ENCODE measurements at places on chromosomes 5 and 9.

- no peak for DNase-seq
These were observed 19.7 kb downstream of the TLE4 start for GRCh38 chr9:79591458-79591857.

DNA sequence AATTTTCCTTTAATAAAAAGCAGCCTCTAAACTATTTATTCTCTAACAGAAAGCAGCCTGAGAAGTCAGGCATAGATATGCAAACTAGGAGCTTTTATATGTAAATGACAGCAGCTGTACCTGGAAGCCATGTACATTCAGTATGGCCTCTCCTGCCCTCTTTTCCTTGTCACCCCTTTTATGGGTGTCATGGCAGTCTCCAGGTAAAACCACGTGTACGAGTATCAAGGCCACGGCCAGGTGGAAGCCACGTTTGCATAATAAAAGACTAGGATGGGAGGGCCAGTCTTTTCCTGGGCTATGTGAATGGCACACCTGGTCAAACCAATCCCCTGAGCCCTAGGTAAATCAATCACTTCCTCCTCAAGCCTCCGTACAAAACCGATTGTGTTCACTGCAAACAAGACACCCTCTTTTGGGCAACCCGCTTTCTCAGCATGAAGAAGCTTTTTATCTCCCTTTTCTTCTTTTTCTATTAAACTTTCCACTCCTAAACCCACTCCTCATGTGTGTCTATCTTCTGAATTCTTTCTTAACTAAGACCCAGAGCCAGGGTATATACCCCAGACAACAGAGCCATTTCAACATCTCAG lies 419.5 kb upstream of the CTNND2 start:
- DNase-seq = no peak

DNA sequence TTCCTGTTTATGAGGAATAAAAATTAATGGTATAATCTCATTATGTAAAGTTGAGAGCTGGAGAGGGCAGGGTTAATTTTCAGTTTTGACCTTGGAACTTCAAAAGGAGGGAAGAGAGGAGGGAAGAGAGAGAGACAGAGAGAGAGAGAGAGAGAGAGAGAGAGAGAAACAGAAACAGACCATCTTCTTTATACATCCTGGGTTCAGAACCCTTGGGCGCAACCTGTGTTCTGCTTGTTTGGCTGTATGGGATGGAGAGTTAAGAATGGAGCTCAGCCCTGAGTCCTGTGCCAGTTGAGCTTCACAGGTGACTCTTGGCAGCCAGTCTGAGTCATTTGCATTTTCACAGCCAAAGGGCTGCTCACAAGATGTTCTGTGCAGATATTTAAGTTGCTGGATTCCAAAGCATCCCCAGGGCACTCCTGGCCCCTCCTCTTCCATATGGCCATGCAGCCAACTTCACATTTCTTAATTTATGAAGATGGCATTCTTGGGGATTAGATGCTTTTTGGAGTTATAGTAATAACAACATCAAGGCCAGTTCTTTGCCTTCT lies 143.5 kb downstream of the CARTPT start:
- DNase-seq = no peak

DNA sequence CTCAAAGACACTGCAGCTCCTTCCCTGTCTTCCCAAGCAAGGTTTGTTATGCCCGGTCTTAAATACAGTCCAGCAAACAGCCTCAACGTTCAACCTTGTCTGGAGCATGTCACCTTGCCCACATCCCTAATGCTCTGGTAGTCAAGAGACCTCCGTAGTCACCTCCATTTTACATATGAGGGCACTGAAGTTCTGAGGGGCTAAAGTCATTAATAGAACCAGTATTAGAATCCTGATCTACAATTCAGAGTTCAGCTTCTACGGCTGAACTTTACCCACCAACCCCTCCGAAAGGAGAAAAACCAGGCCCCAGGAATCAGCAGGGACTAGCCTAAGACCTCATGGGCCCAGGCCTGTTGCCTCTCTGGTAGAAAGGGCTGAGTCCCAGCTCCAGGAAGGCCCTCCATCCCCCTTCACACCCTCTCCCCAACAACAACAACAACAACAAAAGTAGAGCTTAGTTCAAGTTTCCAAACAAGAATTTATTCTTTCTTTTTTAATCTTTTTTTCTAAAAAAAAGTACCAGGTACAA lies 795 bp upstream of the STOML2 start:
- DNase-seq = no peak

- DNase-seq = no peak
These were observed 266.5 kb downstream of the MSX2 start for GRCh38 chr5:174990909-174991308.

DNA sequence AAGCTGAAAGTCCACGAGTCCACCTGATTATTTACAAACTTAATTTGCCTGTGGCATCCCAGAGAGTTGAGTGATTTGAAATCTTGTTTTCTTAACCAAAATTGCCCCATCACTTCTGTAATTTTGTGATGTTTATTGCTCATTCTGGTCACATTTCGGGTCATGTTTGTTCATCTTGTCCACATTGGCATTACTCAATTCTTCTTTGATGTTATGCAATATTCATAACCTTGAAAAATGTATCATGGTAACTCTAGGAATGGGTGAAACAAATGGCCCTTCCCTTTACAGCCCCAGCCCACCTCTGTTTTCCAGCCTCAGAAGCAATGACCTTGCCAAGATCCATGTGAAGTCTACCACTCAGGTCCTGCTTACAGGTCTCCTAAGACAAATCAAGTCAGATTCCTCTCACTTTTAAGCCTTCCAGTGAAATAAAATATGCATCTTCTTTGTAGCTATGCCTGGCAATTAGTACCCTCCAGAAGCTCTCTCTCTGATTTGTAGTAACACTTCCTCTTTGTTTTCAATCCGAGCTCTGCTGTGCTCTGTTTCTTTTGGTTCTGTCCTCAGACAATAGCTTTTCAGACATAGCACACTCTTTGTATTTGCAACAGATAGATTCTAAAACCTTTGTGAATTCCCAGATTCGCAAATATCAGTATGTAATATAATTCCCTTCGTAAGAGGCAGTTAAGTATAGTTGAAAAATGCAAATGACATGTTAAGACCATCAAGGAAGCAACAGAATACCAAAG lies 330.3 kb upstream of the IRX1 start:
- no peak for DNase-seq

DNA sequence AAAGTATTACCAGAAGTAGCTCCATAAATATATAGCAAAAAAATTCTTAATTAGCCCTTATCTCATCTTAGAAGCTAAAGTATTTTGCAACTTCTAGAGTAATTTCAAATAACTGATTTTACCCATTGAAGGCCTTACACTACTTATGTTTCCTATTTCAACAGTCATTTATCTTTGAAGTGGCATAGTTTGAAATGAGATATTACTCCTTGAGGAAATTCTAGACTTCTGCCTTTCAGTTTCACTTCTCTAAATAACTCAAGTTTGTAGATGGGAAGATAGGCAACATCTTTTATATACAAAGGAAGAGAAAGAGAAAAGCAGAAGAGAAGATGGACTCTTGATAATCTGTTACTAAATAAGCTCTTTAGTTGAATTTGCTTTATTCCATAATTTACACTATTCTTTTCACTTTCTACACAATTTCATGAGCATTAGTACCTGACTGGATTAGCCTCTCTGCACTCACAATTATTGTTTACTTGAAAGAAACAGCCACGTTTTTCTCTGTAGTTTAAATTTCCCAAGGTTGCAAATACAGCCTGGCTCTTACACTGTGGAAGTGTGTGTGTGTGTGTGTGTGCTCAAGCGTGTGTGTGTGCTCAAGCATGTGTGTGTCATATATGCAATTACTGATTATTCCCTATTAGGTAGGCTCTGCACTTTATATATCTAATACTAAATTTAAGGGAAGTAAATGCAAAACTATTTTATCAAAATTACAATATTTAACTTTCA lies 60.6 kb upstream of the EMB start:
- no peak for DNase-seq

GRCh38 chr9:98479967-98480847 lies 224.8 kb upstream of the TBC1D2 start:
- DNase-seq = peak; percentile 41

DNA sequence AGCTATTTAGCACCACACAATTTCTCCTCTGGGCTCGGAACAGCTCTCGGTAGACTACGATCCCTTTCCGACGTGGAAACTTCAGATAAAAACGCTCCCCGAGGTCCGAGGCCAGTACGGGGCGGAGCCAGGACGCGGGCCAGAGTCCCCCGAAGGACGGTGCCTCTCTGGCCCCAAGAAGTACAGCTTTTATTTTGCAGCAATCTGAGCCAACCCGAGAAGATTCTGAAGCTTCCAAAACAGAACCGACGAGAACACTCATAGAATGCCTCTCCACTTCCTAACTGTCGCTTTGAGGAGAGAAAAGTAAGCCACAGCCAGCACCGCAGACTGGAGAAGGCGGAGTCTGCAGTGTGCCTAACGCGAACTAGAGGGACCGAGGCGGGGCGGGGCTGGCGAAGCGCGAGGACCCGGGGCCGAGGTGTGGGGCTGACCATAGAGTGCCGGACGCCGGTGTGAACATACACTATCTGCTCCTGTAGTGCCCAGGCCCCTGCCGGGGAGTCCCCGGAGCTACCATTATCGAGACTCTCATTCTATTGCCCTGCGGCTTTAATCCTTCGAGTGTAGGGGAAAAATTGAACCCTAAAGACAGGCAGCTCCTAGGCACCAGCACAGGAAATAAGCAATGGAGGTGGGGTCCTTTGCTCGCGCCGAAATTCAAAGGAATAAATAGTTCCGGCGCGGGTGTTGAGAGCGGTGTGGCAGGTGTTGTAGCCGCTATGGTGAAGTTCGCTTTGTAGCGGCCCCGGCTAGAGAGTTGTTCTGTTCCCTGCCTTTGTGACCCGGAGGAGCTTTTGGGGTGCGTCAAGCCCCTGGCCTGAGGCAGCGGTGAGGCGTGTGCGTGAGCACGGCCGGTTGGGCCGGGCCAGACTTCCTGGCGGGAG lies at the start of gene SMC2:
TSS of gene SMC2 (plus strand) at position 663 of the 887 bp plus-strand sequence. CDS start 1,076 bp downstream, outside the sequence.
- DNase-seq = peak; percentile 84

DNA sequence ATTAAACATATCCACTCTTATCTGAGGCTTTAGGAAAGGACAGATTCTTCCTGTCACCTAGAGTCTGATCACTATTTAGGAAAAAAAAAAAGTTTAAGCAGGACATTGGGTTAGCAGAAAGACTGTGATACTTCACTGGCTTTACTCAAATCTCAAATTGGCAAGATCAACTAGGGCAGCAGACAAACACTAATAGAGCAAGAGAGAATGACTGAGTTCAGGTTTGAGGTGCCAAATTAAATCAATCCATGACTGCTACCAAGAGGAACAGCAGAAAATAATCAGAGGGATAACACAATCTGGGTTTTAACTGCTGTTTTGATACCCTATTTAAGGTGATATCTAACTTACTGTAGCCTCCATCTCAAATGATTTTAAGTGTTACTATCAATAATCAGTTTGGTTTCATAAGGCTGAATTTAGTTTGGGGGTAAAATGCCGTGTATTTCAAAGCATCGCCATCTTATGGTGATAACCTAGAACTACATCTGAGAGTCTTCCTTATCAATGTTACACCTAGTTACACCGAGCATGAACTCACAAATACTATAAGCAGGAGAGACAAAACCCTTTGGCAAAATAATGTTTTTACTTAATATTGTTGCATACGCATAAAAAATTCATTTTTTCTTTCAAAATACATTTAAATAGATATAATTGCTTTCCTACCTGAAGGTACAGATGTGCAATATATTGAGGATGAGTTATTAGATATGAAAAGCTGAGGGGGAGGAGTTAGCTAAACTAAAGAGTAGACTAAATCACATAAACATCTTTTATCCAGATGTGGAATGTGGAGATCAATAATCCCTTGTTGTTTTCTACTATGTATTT lies 286.4 kb upstream of the CDH12 start:
- DNase-seq = peak; percentile 0

GRCh38 chr9:123424552-123425225 lies 68.7 kb downstream of the CRB2 start:
- DNase-seq = no peak

GRCh38 chr5:158499075-158499891 lies 600.4 kb downstream of the EBF1 start:
- DNase-seq = no peak

GRCh38 chr5:69138766-69139165 lies 28.2 kb upstream of the CCNB1 start:
- no peak for DNase-seq

Measured in IMR-90 (cell line).